ENCODE measurements at places on chromosomes 2 and 18. TPM values are rescaled to one million over a fixed set of nuclear protein-coding genes. Genes with fewer than 3 reads are reported as not detected.

DNA sequence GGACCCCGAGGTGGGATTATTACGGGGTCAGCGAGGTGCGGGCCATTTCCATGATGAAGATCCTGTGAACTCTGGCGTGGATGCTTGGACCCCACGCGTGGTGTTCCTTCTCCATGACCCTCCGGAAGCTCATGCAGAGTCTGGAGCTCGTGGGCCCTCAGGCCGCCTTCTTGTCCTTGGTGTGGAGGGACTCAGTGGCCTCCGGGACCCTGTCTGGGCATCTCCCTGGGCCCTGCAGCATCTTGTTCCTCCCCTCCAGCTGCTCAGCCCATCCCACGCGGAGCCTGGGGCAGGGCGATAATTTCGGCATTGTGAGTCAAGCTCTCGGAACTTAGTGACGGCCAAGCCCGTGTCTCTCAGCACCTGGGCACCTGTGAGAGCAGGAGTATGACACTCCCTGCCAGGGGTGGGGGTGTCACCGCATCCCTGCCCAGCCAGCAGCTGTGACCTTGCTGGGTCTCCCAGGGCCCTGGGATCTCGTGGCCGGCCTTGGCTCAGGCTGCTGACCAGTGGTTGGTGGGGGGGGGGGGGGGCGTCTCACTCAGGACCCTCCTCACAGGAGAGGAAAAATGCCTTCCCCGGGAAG lies 24.6 kb downstream of the RTP5 start:
- no peak overlapping the region for H3K4me3 ChIP-seq
- H3K27ac ChIP-seq = no peak overlapping the region
- peaks cover 1% of the 10 kb centered on the region for H3K4me1 ChIP-seq

The HOXD8 gene
- not detected for total RNA-seq

DNA sequence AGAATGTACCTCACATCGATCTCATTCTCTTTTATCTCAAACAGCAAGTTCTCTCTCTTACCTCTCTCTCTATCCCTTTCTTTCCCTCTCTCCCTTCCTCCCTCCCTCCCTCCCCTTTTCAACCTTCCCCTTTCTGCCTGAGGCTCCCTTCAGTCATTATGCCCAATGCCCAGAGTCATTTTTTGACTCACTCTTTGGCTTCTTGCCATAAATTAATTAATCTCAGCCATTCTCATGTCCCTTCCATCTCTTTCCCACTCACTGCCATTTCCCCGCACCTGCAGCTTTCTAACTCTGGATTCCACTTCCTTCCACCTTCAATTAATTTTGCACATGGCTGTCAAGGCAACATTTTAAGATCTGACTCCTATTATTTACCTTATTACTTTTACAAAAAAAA lies 60.1 kb downstream of the EVA1A start:
- H3K36me3 ChIP-seq = no peaks in the 10 kb centered on the region
- no peak overlapping the region for H3K4me3 ChIP-seq
- no peak overlapping the region for H3K27ac ChIP-seq

DNA sequence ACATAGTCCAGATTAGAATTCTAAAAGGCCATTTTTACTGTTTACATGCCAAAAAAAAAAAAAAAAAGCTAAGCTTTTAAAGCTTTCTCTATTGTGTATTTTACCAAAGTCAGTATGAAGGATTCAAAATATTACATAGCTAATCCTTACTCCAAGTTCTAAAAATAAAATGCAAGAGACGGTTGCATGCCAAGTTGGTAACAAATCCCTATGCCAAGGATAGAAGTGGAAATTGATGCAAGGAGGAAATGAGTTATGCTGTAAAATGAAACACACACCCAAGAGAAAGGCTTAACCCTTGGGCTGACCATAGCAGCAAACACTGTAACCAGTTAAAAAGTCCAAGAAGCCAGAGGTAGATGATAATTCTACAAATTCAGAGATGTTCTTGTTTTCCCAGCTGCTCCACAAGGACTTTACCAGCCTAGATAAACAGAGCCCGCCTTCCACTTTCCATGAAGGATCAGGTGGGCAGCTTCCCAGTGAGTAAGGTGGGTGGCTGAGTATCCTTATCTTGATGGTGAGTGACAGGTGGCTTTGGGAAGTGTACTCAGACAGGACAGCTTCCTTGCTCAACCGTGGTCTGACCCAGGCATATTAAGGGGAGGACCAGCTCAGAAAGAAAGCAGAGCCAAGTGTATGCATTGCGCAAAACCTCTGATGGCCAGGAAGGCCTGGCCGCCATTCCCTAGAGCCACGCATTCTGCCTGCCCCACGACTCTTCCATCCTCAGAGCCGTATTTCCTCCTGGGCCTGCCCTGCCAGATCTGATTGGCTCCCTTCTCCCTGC lies 34.4 kb downstream of the ATP8B1 start:
- no peaks in the 10 kb centered on the region for H3K36me3 ChIP-seq
- no peaks in the 10 kb centered on the region for H3K27me3 ChIP-seq
- no peak for DNase-seq
- H3K27ac ChIP-seq = no peak overlapping the region

DNA sequence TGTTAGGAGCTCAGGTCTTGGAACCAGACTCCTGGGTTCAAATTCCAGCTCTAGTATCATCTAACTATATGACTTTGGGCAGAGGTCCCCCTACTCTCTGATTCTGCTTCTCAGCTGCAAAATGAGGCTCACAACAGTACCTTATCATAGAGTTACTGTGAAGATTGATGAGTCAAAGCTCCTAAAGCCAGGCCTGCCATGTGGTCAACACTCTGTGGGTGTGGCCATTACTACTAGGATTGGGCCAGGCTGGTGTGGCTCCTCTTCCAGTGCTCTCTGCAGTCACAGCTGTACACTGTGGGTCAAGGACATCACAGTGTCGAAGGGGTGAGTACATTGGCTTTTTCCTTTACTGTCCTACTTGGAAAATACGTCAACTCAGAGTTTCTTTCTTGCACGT lies 22.6 kb downstream of the CAPN13 start:
- no peak overlapping the region for H3K4me3 ChIP-seq
- no peak overlapping the region for H3K27ac ChIP-seq
- H3K4me1 ChIP-seq = no peaks in the 10 kb centered on the region
- no peak for DNase-seq
- peaks cover 6% of the 10 kb centered on the region for H3K27me3 ChIP-seq
- H3K36me3 ChIP-seq = no peaks in the 10 kb centered on the region

The APCDD1 gene
- not detected for total RNA-seq

GRCh38 chr2:124450481-124450880 lies 425.4 kb downstream of the CNTNAP5 start:
- no peaks in the 10 kb centered on the region for H3K4me1 ChIP-seq
- no peaks in the 10 kb centered on the region for H3K36me3 ChIP-seq
- H3K27me3 ChIP-seq = no peaks in the 10 kb centered on the region

- peaks cover 8% of the 10 kb centered on the region for H3K27me3 ChIP-seq
- no peaks in the 10 kb centered on the region for H3K36me3 ChIP-seq
- H3K27ac ChIP-seq = no peak overlapping the region
- no peaks in the 10 kb centered on the region for H3K4me1 ChIP-seq
These were observed 119.2 kb upstream of the FHL2 start for GRCh38 chr2:105517814-105518705.

The SP5 gene
- 0.32 TPM for total RNA-seq

GRCh38 chr18:8928044-8928443 lies 174.5 kb upstream of the NDUFV2 start:
- H3K4me3 ChIP-seq = no peak overlapping the region
- no peaks in the 10 kb centered on the region for H3K27me3 ChIP-seq
- no peak overlapping the region for H3K27ac ChIP-seq
- H3K4me1 ChIP-seq = no peaks in the 10 kb centered on the region
- H3K36me3 ChIP-seq = no peaks in the 10 kb centered on the region
- DNase-seq = no peak

The SAG gene
- 0.05 TPM for total RNA-seq

DNA sequence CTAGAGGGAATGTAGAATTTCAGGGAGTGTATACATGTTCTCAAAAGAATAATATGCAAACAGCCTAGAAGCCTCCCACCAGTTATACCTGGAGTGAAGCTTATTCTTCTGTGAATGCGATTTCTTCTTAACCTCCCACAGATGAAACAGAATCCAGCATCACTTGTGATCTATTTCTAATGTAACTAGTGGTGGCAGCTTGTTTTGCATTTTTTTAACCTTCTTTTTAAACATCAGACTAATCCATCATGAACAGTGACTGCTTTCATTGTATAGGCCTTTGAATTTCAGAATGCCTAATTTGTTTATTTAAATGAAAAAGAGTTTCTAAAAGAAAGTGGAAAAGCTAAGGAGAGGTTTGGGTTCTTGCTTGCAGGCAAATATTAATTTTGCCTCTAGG lies 85.7 kb upstream of the EPHA4 start:
- no peak overlapping the region for H3K4me3 ChIP-seq
- no peaks in the 10 kb centered on the region for H3K36me3 ChIP-seq
- no peaks in the 10 kb centered on the region for H3K27me3 ChIP-seq

GRCh38 chr18:8800876-8801262 lies 95.5 kb downstream of the MTCL1 start:
- peaks cover 2% of the 10 kb centered on the region for H3K4me1 ChIP-seq
- H3K27ac ChIP-seq = no peak overlapping the region
- H3K27me3 ChIP-seq = no peaks in the 10 kb centered on the region
- H3K4me3 ChIP-seq = no peak overlapping the region

DNA sequence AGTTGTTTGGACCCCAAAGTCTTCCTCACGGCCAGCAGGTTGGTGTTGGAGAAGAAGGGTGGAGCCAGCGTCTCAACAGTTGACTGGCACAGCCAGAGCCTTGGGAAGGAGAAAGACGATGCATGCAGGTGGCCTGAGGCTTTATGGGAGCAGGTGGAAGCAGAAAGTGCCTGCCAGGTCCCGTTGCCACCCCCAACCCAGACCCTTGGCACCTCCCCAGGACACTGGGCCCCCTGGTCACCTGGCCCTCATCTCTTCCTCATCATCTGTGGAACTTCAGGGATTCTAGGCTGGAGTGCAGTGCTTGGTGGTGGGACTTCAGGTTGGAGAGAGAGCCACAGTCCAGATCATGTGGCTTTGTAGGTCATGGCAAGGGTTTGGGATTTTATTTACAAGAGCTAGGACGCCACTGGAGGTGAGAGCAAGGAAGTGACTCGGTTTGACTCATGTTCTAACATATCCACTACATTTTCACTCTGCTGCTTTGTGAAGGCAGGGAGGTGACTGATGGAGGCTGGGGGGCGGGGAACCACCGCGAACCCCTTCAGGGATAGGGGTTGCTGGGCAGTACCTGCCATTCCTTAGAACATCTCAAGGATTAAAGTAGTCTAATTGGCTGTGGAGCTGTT lies 62.5 kb upstream of the B3GNT7 start:
- H3K36me3 ChIP-seq = no peaks in the 10 kb centered on the region
- no peak for DNase-seq
- H3K27ac ChIP-seq = no peak overlapping the region
- H3K4me1 ChIP-seq = no peaks in the 10 kb centered on the region

The CPO gene
- not detected for total RNA-seq

DNA sequence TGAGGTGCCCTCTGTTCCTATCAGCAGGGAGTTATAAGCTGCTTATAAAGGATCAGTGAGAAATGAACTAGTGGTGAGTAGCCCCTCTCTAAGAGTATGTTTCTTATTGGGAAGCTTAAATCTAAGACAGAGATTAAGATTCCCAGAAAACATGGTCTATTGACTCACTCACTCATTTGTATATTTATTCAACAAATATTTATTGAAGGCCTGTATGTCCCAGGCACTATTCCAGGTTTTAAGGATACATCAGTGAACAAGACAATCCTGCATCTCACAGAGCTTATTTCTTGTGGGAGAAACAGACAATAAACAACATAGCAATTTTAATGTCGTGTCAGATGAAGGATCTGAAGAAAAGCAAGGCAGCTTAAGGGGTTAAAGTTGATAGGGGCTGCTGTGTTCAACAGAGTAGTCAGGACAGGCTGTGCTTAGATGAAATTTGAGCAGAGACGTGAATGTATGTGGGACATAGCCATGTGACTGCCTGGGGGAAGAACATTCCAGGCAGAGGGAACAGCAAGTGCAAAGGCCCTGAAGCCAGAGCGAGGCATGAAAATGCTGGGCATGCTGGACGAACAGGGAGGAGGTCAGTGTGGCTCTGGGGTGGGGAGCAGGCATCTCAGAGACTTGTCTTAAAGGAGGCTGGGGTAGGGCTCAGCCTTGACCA lies 14.8 kb upstream of the PSD4 start:
- H3K4me1 ChIP-seq = peaks cover 26% of the 10 kb centered on the region
- H3K27me3 ChIP-seq = peaks cover 11% of the 10 kb centered on the region
- no peak for DNase-seq
- no peak overlapping the region for H3K4me3 ChIP-seq

The COX5B gene
- total RNA-seq = 237 TPM

The SULT1C4 gene
- not detected for total RNA-seq

The UBE2E3 gene
- total RNA-seq = 49.5 TPM

DNA sequence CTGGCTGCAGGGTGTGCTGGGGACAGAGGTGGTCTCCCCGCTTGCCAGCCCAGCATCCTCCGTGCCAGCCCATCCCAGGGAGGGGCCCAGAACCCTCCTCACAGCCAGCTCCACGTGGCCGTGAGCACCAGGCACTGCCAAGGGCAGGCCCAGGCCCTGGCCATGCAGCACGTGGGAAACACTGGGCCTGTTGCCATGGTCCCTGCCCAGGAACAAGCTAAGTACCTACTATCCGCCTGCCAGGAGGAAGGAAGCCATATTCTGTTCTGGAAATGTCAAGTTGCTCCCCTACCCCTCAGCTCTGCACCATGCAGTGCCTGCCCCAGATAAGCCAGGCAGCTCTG lies 250.6 kb downstream of the CYP26B1 start:
- peaks cover 2% of the 10 kb centered on the region for H3K27me3 ChIP-seq
- DNase-seq = no peak
- H3K4me1 ChIP-seq = no peaks in the 10 kb centered on the region
- H3K27ac ChIP-seq = no peak overlapping the region
- no peak overlapping the region for H3K4me3 ChIP-seq
- H3K36me3 ChIP-seq = no peaks in the 10 kb centered on the region

GRCh38 chr2:69271831-69272257 lies 115.2 kb downstream of the GFPT1 start:
- no peaks in the 10 kb centered on the region for H3K4me1 ChIP-seq
- H3K27ac ChIP-seq = no peak overlapping the region
- H3K4me3 ChIP-seq = no peak overlapping the region
- H3K27me3 ChIP-seq = peaks cover 39% of the 10 kb centered on the region
- no peaks in the 10 kb centered on the region for H3K36me3 ChIP-seq

The IL1F10 gene
- total RNA-seq = not detected

The SERPINB13 gene
- total RNA-seq = not detected

GRCh38 chr2:239917957-239918481 lies 107.1 kb downstream of the NDUFA10 start:
- DNase-seq = no peak
- H3K4me3 ChIP-seq = no peak overlapping the region
- no peak overlapping the region for H3K27ac ChIP-seq
- H3K4me1 ChIP-seq = peaks cover 3% of the 10 kb centered on the region
- no peaks in the 10 kb centered on the region for H3K27me3 ChIP-seq
- H3K36me3 ChIP-seq = no peaks in the 10 kb centered on the region
